Fibroblast of skin of right quadriceps (primary cell): ENCODE measurements at places on chromosomes 2 and 18.

- DNase-seq, result no peak
These were observed 739.5 kb upstream of the SLC39A10 start for GRCh38 chr2:194917519-194917918.

- DNase-seq, result no peak
These were observed 201.5 kb upstream of the ZSWIM2 start for GRCh38 chr2:187050409-187050998.

GRCh38 chr2:105309147-105309545 is 20.4 kb downstream of the TGFBRAP1 start:
- DNase-seq, result no peak

GRCh38 chr2:72413716-72414115 is 266.1 kb upstream of the CYP26B1 start:
- DNase-seq, result no peak

DNA sequence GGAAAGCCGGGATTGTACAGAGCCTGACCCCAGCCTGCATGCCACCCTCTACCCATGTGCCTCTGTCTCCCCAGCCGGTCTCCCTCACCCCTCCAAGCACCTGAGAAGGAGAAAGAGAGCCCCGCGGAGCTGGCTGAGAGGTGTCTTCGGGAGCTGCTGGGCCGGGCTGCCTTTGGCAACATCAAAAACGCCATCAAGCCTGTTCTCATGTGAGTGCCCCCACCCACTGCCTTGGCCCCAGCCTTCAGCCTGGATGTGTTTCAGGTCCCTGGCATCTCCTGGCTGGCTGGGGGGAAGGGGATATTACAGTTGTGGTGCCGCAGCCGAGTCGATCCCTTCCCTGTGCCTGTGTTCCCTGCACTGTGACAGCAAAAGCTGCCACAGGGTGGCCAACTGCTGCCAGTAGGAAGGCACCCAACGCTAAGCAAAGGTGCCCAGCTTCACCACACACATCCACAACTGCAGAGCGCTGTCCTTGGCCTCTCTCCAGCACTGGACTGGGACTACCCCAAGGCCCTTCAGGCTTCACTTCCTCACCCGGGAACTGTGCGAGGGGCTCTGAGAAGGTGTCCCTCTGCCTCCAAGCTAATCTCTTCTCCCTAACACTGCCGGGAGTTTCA is 38.4 kb downstream of the POMC start:
- no peak for DNase-seq

DNA sequence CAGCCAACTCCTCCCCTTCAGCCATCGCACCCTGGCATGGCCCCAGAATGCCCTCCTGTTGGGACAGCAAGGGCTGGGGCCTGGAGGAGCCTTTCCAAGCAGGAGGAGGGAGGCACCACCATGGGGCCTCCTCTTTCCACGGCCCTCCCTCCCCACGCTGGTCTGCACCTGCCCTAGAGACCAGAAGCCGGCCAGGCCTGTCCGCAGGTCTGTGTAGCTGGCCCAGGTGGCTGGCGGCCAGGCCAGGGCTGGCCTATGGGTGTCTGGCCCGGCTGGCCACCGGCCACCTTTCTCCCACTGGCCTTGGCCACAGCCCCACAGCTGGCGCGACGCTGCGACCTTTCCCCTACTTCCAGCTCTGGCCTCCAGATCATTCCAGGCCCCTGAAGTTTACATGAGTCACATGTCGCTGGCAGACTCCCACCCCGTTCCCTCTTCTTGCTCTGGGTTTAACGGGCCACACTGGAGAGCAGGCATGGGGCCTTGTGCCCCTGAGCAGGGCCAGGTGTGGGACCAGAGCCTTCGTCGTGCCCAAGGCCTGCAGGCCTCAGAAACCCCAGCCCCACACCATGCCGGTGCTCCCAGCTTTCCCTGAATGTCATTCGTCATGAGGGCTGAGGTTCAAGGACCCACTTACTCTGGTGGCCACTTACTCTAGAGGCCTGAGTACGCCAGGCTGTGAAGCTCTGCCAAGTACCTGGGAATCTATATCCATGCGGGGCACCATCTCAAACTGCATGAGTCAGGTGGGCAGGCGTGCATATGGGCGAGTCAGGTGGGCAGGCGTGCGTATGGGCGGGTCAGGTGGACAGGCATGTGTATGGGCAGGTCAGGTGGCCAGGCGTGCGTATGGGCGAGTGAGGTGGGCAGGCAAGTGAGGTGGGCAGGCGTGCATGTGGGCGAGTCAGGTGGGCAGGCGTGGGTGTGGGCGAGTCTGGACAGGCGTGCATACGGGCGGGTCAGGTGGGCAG is 33.3 kb upstream of the KLF11 start:
- DNase-seq, result no peak

DNA sequence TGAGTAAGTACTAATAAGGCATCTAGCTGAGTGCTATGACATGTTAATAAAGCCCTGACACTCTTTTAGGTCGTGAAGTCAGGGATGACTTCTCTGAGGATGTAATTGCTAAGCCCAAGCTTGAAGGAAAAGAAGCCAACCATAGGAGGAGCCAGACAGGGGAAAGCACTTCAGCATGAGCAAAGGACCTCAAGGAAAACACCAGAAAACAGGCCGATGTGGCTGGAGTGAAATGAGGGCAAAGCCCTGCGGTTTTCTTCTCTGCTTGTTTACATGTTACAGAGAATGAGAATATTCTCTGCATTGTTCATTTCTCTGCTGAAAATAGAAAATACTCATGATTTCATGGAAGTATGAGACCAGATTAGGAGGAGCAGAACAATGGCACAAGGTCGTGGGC is 112.5 kb upstream of the ARHGAP28 start:
- DNase-seq, result no peak

DNA sequence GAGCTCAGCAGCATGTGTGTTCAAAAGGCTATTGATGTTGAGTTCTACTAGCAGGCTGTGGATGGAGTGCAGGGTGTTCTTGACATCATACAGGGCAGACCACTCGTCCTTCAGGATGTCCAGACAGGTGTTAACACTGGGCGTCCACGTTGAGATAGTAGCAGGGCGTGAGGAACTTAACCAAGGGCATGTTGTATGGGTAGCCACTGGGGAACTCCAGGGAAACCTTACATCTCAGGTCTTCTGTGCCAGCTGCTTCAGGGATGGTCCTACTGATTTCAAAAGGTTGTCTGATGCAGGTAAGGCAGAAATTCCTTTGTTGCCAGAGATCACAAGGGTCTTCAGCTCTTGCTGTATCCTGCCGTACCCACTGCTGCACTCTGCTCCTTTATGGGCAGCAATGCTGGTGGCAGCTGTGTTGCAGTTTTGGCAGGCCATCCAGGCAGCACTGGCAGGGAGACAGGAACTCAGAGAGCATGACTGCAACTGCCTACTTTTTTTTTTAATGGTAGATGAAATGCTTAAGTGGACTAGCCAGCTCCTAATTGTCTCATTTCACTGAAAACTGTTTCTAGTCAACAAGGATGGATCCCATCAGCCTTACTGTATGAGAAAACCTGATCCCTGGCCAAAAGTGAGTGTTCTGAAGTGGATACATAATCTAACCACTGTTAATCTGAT is 32.4 kb upstream of the RBBP8 start:
- DNase-seq, result no peak

DNA sequence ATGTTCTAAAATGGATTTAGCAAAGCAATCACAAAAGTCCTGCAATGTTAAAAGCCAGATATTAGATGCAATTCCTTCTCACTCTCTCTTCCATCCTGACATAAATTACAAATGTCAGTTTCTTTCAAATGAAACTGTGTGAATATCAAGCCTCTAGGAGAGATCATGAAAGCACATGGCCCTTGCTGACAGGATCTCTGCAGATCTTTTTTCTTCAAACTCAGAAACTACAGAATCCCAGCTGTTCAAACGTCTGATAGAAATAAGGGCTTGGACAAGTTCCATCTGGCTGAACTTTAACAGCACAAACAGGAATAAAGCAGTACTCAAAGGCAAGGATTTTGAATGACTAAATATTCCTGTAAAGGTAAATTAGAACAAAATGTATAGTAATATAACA is 47.6 kb downstream of the PDE1A start:
- peak; percentile 31 for DNase-seq

DNA sequence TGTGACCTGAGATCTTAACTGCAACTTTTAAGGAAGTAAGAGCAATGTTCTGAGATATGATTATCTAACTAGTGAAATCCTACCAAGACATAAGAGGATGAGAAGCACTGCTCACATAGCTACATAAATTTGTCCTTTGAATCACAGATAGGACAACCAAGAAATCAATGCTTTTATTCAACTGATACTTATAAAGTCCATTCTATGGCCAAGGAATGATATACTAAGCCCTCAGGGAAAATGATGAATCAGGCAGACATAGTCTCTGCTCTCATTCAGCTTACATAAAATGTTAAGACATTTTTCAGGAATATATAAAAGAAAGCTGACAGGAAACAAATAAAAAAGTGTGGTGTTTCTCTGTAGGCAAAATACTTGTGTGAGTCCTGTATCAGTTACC is 39.1 kb downstream of the PGAP1 start:
- no peak for DNase-seq

DNA sequence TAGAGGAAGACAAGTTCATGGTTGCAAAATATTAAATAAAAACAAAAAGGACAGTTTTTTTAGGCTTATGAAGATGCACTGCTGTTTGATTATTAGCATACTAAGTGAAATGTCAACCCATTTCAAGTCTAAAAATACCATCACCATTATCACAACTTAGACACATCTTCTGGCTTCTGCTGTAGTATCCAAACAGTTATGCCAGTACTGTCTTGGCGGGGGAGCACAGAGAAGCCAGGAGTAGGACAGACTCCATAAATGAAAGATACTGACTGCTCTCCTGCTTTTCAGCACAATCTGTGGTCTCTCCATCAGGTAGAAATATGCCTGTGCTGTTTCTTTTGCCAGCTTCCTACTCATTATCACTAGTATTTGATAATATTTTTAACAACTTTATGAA is 179.2 kb upstream of the DSEL start:
- DNase-seq, result no peak

GRCh38 chr2:238942726-238943300 is 94.9 kb downstream of the TWIST2 start:
- peak; percentile 55 for DNase-seq

- no peak for DNase-seq
These were observed 153.2 kb downstream of the HDAC4 start for GRCh38 chr2:239247401-239248245.

DNA sequence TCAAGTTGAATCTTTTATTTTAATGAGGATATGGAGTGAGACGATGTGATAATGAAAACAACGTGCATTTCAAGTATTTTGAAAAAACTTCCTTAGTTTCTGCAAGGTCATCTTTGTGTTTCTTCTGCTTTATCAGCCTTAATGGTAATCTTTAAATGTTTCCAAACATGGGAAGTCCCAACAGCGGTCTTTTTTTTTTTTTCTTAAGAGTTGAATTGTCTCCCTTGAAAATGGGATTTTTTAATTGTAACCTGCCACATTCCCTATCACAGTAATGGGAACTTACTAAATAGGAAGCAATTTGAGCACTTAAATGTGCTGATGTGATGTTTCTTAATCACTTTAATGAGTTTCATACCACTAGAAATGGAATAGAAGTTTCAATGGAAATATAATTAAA is 45.8 kb downstream of the ATIC start:
- no peak for DNase-seq

GRCh38 chr18:35697869-35698268 is 116.3 kb downstream of the GALNT1 start:
- DNase-seq, result no peak

DNA sequence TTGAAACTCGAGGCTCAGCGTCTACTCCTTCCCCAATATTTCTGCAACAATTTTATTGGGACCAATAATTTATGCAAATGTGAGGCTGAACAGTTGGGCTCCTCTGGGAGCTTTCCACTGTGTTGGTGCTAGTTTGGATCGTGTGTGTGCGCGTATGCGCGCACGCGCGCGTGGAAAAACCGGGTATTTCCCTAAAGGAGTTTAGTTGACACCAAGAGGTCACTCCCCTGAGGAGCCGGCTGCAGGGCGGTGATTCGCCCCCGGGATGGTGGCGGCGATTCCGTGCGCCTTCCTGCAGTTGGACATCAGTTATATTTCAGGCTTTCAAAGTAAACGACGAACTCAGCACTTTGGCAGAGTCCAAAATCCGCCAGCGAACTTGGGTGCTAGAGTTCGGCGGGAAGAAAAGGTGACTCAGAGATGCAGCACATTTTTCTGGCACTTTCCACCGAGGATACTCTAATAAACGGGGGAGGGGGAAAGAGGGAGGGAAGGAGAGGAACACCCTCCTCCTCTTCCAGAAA is 186.5 kb upstream of the FANCL start:
- peak; percentile 31 for DNase-seq

DNA sequence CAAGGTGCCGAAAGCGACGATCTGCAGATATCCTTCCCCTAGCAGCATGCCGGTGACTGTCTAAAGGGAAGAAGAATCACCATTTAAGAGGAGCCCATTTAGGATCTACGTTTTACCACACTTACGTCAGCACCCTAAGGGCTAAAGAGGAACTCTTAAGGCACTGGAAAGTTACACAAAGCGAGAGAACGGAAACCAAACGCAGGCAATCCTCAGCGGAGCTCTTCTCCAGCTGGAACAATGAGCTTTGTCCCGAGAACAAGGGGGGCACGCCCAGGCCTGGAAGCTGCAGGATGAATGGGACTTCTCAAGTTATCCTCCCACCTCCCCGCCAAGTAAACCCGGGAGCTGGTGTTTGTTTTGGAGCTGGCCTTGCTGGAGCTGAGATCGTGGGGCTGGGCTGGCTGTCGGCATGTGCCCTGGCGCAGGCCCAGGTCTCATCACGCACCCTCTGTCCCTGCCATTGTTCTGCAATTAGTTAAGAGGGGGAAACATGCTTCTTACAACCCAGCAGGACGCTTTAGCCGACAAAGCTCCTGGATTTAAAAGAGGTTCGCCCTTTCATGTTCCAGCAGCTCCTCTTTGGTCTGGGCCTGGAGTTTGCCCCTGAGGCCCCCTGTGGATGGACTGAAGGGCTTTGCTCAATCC is 36.4 kb downstream of the PXDN start:
- DNase-seq, result peak; percentile 86

DNA sequence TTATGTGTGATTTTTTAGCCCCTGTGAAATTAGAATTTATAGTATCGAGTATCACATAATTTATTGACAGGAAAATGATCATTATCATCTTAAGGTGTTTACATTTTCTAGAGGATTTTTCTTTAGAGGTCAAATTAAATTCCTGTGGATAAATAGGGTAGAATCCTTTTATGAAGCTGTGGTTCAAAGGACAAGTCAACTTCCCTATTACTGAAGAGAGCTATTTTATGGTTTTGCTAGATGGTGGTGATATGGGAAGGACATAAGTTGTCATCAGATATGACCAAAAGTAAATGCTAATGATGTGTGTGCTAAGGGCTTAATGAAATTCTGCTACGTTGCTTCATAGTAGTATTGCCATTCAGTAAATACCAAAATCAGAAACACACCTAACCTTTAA is 80.1 kb downstream of the EML4 start:
- no peak for DNase-seq

- DNase-seq, result no peak
These were observed 23.0 kb downstream of the STK39 start for GRCh38 chr2:168224346-168224745.

GRCh38 chr2:239171643-239172042 is 229.2 kb downstream of the HDAC4 start:
- DNase-seq, result no peak

GRCh38 chr2:235954888-235955480 is 213.2 kb downstream of the GBX2 start:
- DNase-seq, result no peak

- DNase-seq, result no peak
These were observed 75.4 kb upstream of the UBE2E3 start for GRCh38 chr2:180905002-180905401.

GRCh38 chr18:53004798-53005197 is 664.8 kb downstream of the DCC start:
- DNase-seq, result no peak
